NCI-H1105 (cell line): ENCODE measurements at places on chromosomes 13 and 19.

DNA sequence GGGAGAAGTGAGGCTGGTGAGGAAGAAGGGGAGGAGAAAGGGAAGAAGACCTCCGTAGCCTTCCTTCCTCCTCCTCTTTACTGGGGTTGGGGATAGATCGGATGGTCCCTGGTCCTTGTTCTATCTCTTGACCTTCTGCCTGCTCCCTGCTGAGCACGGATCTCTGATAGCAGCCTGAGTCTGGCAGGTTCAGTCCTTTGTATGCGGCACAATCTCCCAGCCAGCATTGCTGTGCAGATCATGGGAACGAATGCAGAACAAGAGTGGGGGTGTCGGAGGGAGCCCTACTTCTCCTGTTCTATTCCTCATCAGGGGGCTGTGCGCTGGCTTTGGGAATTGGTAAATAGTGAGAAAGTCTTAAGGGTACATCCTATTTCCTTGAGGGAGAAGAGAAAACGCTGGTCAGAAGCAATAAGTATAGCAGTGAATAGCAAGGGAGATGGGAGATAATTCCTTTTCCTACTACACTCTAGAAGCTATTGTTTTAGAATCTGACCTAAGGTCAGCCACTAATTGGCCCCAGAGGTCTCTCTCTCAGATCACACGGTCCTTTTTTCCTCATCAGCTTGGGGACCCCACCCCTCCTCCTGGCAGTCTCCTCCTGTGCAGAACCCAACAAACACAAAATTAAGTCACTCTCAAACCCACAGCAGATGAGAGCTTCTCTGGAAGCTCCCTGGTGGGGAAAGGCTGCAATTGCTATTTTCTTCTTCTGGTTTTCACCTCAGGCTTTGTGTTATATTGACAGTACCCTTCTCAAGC is 41.0 kb downstream of the KL start:
- DNase-seq, result no peak

- no peak for DNase-seq
Observed at GRCh38 chr13:42569576-42570344, 4.2 kb upstream of the TNFSF11 start.

DNA sequence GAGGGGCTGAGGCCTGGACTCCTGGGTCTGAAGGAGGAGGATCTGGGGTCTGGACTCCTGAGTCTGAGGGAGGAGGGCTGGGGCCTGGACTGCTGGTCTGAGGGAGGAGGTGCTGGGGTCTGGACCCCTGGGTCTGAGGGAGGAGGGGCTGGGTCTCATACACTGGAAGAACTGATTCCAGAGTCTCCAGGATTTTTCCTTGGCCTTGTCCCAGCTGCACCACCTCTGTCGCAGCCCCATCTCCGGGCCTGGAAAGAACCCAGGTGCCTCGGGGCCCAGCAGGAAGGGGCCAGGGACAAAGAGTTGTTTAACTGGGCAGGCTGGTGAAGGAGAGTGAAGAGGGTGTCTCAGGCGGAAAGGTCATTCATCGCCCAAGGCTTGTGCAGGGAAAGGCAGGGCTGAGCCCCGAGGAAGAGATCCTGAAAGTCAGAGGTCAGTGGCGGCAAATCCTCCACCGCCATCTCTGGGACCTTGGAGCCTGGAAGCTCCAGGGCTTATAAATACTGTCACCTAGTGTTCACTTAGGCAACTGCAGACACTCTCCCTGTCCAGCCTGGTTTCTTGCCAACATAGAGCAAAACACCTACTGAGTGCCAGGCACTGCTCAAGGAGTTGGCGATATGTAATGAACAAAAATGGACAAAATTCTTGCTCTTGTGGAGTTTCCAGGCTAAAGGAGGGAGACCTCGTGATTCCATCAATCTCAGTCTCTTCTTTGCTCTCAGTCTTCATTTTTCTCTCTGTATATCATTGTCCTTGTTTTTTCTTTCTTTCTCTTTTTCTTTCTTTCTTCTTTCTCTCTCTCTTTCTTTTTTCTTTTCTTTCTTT is 4.4 kb upstream of the KCNN4 start:
- DNase-seq, result peak; percentile 64

DNA sequence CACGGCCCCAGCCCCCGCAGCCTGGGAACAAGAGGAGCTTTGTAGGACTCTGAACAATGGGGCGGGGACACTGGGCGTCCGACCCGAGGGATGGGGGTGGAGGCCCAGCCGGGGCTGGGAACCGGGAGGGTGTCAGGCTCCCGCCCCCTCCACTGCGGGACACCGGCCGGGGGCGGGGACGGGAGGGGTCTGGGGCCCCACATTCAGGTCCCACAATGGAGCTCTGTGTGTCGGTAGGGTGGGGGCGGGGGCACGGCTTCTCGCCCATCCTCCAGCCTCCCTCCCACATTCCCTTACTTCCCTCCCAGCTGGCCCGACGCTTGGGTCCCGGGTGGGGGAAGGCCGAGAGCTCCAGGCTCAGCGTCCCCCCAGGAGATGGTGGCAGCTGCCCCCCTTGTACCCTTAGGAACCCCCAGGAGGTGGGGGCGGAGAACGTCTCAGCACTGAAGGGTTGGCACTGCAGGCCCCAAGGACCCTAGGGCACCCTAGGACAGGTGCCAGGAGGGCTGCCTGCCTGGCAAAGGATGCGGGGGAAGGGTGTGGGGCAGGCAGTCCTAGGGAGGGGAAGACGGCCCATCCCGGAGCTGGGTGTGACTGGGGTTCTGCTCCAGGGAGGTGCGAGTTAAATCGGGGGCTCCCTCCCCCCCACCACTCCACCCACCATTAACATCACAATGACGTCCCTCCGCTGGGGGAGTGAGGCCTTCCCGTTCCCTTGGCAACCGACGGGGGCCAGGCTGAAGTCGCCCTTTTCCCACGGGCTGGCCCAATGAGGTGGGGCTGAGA is 5.3 kb downstream of the TTYH1 start:
- DNase-seq, result no peak

- DNase-seq, result no peak
Observed at GRCh38 chr13:94947392-94947791, 235.0 kb upstream of the SOX21 start.

DNA sequence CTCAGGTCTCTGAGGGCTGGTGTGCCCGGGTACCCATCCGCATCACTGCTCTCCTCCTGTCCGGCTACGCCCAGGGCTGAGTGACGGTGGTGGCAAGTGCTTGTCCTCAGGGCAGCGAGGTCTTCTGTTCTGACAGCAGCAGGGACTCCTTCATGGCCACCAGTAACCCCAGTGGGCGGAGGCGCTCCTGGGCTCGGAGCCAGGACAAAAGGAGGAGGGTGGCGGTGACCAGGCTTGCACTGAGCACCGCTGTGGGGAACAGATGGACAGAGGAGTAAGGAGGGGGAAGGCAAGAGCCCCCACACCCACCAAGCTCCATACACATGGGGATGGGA is 5.8 kb downstream of the CD320 start:
- no peak for DNase-seq

DNA sequence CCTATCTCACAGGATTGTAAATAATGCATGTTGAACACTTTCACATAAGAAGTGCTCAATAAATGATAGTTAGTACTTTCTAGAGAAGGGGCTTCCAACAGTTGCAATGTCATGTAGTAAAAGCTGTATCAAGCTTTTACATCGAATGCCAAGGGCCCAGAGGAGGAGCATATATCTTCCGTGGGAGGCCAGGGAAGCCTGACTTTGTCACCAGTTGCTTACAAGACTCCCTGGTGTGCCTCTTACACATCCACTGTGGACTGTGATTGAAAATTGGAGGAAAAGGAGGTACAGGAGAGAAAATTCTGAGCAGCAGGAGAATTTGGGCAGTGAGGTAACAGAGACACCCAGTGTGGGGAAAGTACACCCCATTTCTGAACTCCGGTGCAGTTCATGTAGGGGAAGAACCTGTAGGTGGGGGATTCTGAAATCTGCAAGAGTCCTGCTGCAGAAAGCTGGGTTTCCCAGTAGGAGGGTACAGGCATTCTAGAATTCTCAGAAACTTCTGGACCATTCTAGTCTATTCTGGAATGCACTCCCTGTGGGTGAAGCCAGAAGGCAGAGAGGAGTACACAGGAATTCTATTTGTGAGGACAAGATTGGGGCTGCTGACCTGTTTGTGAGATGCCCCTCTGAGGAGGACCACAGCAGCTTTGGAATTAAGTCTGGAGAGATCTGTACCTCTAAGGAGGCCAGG is 54.0 kb downstream of the ALOX5AP start:
- no peak for DNase-seq

- DNase-seq, result no peak
Observed at GRCh38 chr13:81304121-81304659, 963.3 kb upstream of the SPRY2 start.
